Activated CD4-positive, alpha-beta T cell treated with anti-CD3 and anti-CD28 coated beads, Interleukin-2, amount 10 ng/mL, durations not matched to agents 7 days and 5 days (primary cell): ENCODE measurements at places on chromosomes 16 and 17. TPM values are rescaled to one million over a fixed set of nuclear protein-coding genes. Genes with fewer than 3 reads are reported as not detected.

Gene RAC3
- 12.2 TPM for total RNA-seq

Gene TSPAN10
- 0.89 TPM for total RNA-seq

Gene SPAG9
- total RNA-seq = 58.5 TPM

Gene NOL3
- 8.9 TPM for total RNA-seq

Gene ZNF207
- total RNA-seq = 278 TPM

Gene CLDN9
- not detected for total RNA-seq

Gene PLEKHM1
- 53.0 TPM for total RNA-seq

Gene TBC1D26
- total RNA-seq = not detected

Gene TMEM235
- total RNA-seq = not detected

Gene CDH1
- 0.06 TPM for total RNA-seq

Gene TMC5
- not detected for total RNA-seq

Gene AOC2
- total RNA-seq = 1.5 TPM

Gene TMEM132E
- not detected for total RNA-seq

Gene NPB
- 0.48 TPM for total RNA-seq

Gene APOBR
- total RNA-seq = 21.4 TPM
